ENCODE measurements at places on chromosomes 7 and 10.

- no peak for DNase-seq
Measured at GRCh38 chr7:111089822-111090426, 1.0 kb upstream of the LRRN3 start.

DNA sequence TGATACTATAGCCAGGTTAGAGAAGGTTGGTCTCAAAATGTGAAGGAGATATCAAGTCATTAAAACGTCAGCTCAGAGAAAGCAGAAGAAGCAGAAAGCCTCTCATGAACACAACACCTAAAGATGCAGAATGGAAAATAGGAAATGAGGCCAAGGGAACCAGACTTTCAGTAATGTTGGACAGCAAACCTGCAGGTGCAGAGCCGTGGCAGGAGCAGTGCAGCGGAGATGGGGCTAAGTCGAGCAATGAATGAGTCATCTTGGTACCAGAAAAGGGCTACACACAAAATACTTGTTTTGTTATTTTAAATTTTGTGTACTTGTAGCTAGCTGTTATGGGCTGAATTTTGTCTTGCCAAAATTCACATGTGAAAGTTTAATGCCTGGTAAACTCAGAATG lies 479.6 kb upstream of the POM121L12 start:
- no peak for DNase-seq

GRCh38 chr7:130367836-130368746 lies 12.2 kb upstream of the CPA1 start:
- DNase-seq = no peak

GRCh38 chr10:113087165-113088029 lies 137.3 kb downstream of the TCF7L2 start:
- DNase-seq = no peak

GRCh38 chr7:28116041-28116440 lies 64.6 kb downstream of the JAZF1 start:
- DNase-seq = no peak

- DNase-seq = no peak
Measured at GRCh38 chr7:27182861-27183681, 2.0 kb downstream of the HOXA11 start.

GRCh38 chr7:57638666-57639065 lies 188.7 kb downstream of the ZNF716 start:
- no peak for DNase-seq

GRCh38 chr7:73382934-73383503 lies 50.6 kb upstream of the FZD9 start:
- DNase-seq = no peak

DNA sequence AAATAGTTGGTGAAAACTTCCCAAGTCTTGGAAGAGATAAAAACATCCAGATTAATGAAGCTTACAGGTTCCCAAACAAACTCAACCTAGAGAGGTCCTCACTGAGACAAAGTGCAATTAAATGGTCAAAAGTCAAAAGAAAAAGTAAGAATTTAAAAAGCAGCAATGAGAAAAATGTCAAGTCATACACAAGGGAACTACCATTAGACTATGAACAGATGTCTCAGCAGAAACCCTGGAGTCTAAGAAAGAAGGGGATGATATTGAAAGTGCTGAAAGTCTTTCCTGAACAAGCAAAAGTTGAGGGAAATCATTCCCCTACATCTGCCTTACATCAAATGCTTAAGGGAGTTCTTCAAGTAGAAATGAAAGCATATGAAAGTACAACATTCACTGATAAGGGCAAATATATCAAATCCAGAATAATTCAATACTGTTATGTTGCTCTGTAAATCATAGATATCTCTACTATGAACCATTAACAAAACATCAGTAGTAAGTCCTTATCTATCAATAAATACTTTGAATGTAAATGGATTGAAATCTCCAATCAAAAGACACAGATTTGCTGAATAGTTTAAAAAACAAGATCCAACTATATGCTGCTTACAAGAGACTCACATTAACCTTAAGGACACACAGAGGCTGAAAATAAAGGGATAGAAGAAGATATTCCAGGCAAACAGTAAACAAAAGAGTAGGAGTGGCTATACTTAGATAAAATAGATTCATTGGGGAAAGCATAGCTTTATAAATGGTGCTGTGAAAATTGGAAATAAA lies 449.5 kb downstream of the PHTF2 start:
- no peak for DNase-seq

- DNase-seq = no peak
Measured at GRCh38 chr10:111996103-111996502, 187.5 kb downstream of the GPAM start.

GRCh38 chr7:117124591-117125220 lies 171.4 kb downstream of the ST7 start:
- no peak for DNase-seq

- no peak for DNase-seq
Measured at GRCh38 chr7:30365621-30366020, 81.2 kb downstream of the ZNRF2 start.

DNA sequence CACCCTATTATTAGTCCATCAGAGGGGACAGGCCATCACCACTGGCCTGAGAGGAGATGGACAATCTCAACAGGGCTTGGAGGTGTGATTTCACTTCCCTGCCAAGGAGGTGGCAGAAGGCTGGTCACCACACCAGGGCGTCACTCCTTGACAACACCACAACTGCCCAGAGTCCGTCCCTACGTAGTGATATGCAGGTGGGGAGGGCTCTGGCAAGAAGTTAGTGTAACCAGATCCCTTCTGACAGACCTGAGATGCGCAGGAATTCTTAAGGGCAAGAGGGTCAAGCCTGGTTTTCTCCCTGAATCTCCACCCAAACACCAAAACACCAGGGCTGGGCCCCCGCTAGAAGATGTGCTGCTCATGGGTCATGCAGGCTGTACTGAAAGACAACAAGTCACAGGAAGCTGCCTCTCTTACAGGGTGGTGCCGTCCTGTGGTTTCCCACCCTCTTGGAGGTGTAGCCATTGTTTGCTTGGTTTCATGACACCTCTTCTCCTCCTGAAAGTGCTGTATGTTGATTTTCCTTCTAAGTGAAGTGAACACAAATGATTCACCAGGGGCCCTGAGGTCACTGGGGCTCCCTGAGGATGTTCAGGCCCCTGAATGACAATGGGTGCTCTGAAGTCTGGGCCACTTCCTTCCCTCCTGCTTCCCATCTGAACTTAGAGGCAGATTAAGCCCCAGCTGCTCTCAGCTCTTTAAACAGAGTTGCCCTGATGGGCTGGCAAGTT lies 27.1 kb downstream of the ATXN7L1 start:
- peak; percentile 38 for DNase-seq

DNA sequence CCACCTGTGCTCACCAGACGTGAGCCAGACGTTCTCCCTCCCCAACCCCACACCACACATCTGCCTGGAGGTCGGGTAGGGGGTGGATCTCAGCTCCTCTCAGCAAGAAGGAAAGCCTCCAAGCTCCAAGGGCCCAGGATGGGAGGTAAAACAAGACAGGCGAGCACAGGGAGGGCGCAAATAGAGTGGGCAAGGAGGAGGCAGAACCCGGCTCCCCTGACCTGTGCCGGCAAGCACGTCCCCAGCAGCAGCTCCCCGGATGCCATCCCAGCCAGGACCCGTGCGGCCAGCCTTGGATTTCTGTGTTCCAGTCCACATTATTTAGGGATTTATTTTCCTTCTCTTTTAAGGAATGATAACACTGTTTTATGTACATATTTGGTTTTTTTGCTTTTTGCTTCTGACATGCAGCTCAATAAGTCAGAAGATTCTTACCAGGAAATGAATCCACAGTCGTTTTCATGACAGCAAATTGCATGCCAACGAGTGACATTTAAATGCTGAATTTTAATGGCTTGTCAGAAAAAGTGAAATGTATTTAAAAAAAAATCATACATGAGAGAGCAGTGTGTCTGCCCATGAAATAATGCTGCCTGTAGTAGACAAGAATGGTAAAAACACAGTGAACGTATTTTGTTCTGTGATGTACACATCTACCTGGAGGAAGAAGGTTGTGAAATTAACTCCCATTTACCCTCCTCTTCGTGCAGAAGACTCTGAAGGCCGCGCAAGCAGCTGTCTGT lies 276.5 kb downstream of the PTPRN2 start:
- no peak for DNase-seq

- DNase-seq = no peak
Measured at GRCh38 chr7:44535348-44536064, 5.6 kb downstream of the NPC1L1 start.

- DNase-seq = no peak
Measured at GRCh38 chr7:2515424-2516193, 4.0 kb upstream of the LFNG start.

- DNase-seq = no peak
Measured at GRCh38 chr10:127162841-127163240, 33.5 kb downstream of the INSYN2A start.

- peak; percentile 57 for DNase-seq
Measured at GRCh38 chr10:117174439-117175214, 22.7 kb upstream of the KCNK18 start.

GRCh38 chr10:127913368-127913759 lies 6.5 kb downstream of the PTPRE start:
- no peak for DNase-seq

GRCh38 chr7:15916681-15917380 lies 230.3 kb upstream of the MEOX2 start:
- no peak for DNase-seq

GRCh38 chr7:125391921-125392320 lies 462.3 kb upstream of the POT1 start:
- no peak for DNase-seq

- DNase-seq = no peak
Measured at GRCh38 chr7:55556492-55556891, 15.8 kb downstream of the VOPP1 start.

DNA sequence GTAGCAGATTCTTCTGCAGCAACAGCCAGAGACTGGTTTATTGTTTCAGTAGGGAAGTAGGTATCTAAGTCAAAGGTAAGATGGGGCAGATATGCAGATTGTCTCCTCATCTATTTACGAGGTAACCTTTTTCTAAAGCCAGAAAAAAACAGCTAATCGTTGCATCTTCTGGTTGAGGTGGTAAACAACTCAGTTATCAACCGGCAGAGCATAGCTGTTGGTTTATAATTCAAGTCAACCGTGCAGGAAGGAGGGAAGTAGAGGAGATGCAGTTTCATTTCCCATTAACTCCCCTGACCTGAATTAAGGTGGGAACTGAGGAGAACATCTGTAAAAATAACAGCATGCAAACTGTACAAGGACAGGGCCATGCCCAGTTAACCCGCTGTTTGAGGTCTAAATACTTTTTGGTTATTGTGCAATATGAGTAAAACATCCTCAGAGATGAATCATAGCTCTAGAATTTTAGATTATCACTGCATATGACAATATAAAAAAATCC lies 156.5 kb upstream of the ITGB1 start:
- no peak for DNase-seq

DNA sequence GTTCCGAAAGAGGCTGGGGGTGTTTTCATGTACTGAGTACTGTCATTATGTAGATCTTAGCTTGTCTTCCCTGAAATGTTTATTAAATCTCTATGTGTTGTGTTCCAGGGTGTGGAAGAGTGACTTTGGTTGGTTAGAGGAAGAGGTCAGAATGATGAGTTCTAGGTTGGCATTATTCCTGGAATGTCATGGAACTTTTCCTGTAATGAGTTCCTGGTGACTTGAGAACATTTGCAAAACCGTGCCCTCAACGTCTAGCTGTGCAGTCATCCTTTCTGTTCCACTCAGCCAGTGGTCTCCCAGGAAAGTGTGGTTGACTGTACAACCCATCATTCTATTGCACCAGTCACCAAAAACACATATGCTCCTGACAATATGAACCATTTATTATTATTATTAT lies 129.6 kb downstream of the BICC1 start:
- no peak for DNase-seq

DNA sequence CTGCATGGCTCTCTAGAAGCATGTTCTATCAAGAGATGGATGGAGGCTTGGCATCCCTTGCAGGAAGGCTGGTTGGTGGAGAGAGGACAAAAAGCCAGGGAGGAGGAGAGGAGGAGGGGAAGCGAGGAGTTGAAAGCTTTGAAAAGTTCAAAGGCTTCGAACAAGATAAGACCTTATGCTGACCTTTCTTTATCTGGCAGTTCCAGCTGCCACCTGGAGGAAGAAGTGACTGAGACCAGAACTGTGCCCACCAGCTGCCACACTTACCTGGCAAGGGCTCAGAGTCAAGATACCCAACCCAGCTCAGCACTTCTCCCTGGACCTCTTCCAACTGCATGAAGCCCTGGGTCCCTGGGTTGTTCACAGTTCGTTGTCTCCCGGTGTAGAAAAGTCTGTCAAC lies 14.8 kb downstream of the CCL24 start:
- no peak for DNase-seq

DNA sequence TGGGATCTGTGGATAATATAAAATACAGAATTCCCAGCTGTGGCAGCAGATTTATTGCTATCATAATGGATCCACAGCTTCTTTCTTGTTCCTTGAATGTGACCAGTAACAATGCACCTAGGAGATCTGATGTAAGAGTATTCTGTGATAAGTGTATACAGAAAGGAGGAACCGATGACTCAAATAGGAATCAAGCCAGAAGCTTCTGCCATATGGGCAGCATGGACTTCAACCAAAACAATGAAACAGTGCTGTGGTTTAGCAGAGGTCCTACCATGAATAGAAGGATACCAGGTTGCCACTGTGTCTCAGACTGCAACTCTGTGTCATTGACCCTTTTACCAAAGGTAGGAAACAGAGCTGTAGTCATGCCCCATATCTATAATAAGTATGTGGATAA lies 81.8 kb downstream of the PTPRZ1 start:
- no peak for DNase-seq

DNA sequence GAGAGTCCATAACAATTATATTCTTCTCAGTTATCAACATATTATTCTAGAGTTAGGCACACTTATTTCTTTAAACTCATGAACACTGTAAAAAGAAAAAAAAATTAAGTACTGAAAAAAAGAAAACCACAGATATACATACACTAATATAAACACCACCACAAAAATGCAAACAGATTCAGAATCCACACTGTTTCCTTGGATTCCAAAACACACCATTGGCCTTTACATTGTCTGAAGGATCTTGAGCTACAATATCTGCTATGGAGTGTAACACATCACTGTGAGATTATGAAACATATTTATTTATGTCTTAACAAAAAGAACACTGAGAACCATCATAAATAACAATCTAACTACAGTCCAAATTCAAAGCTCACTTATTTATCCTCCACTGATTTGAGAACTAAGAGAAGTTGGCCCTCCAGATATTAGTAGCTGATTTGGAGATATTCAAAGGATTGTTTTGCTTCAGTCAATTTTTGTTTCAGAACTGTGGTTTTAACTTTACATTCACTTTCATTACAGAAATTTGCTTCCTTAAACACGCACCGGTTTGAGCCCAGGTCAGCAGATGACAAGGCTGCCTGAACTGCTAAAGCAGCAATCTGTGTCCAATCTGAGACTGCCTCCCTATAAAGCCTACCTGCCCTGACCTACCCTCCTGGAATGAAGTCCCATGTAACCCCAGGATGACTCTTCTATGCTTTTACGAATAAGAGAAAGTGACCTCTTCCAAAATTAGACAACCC lies 47.0 kb upstream of the CDK1 start:
- no peak for DNase-seq

- no peak for DNase-seq
Measured at GRCh38 chr7:5519515-5519928, 95.9 kb upstream of the TNRC18 start.

DNA sequence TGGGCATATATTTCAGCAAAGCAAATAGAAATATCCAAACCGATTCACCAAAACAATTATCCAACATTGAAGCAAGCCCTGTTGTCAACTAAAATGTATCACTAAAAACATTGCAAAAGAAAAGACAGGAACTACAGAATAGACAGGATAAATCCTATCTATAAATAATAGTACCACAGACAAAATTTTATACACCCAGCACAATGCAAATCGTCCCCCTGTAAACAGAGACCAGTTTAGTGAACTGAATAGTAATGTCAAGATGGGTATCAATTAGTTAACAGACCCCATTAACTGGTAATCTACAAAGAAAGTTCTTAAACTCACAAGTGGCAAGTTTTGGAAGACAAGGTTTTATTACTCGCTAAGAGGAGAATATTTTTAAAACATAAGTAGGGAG lies 4.0 kb downstream of the ZC3HAV1 start:
- no peak for DNase-seq

All from stimulated activated CD4-positive, alpha-beta T cell treated with anti-CD3 and anti-CD28 coated beads, Interleukin-15, amount 100 ng/mL, for 1 hour (primary cell).